ENCODE measurements at places on chromosomes 3 and 15.

GRCh38 chr3:48505146-48505545 lies 1.2 kb upstream of the SHISA5 start:
- no peak for DNase-seq

GRCh38 chr3:49015072-49015471 lies 3.3 kb downstream of the DALRD3 start:
- DNase-seq = no peak

DNA sequence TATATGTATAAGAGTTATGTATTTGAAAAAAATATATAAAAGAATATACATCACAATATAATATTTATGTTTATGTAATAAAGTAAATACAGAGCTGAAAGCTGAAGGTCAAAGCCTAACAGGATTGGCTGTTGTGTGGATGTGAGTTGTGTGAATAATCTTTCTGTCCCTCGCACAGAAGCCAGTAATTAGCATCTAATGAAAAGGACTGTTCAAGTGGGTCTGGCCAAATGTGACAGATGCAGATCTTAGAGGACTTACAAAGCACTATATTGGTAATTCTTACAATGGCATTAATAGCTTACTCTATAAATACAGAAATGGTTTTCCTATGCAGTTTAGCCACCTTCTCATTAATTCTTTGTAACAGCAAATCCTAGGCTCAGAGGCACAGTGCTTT lies 2.4 kb downstream of the MKRN3 start:
- DNase-seq = peak; percentile 6

DNA sequence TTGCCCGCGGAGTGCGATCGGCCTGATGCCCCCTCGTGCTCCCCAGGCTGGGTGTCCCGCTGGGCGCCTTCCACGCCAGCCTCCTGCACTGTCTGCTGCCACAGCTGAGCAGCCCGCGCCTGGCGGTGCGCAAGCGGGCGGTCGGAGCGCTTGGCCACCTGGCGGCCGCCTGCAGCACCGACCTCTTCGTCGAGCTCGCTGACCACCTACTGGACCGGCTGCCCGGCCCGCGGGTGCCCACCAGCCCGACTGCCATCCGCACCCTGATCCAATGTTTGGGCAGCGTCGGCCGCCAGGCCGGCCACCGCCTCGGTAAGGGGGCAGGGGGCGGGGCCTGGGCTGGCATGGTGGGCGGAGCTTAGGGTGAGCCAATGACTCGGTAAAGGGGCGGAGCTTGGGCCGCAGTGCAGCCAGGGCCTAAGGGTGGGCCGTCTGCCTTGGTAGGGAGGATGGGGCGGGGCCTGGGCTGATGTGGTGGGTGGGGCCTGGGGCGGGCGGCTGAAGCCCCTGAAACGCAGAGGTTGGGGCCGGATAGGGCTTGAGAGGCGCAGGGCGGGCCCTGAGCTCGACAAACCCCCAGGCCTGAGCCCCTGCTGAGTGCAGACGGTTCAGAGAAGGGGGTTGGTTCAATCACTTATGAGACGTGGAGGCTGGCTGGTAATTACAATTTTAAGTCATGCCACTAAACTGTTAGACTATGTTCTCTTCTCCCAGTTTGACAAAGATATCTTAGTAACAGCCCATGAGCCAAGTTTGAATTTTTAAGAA lies 13.7 kb downstream of the CAND2 start:
- peak; percentile 94 for DNase-seq

- DNase-seq = no peak
Measured at GRCh38 chr15:77187751-77188464, 117.0 kb upstream of the TSPAN3 start.

- no peak for DNase-seq
Measured at GRCh38 chr15:64582202-64582601, 121.8 kb downstream of the ZNF609 start.

DNA sequence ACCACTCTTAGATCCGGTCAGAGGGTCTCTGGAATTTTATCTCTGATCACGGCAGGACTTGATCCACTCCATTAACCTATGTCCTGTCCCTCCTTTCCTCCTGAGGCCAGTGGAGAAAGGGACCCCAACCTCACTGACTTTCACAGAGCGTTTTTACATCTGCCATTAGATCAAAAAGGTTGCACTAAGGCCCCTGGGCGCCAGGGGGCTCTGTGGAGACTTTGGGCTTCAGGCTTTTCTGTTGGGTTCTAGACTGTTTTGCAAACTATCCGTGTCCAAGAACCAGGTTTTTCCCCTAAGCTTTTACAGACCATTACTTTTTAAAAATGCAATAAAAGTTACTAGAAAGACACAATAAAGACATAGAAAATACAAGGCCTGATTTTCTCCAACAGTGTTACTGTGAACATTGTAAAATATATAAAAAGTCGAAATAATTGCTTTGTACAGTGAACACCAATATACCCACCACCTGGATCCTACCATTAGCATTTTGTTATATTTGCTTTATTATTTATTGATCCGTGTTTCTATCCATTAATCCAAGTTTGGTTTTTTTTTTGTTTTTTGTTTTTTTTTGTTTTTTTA lies 159.7 kb downstream of the POLR2M start:
- DNase-seq = peak; percentile 63

DNA sequence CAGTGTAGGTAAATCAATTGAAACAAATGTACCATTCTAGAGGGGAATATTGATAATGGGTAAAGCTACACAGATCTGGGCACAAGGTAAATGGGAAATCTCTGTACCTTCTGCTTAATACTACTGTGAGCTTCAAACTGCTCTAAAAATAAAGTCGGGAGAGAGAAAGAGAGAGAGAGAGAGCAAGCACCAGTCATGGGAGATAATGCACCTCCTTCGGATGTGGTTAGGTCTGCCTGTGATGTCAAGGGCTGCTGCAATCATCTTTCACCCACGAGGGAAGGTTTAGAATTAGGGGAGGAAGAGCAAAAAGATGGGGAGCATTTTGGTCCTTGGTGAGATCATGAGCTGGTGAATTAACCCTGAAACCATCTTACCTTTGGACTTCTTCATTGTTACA lies 219.1 kb downstream of the ZNF385D start:
- no peak for DNase-seq

- no peak for DNase-seq
Measured at GRCh38 chr15:69357773-69358771, 56.1 kb upstream of the KIF23 start.

DNA sequence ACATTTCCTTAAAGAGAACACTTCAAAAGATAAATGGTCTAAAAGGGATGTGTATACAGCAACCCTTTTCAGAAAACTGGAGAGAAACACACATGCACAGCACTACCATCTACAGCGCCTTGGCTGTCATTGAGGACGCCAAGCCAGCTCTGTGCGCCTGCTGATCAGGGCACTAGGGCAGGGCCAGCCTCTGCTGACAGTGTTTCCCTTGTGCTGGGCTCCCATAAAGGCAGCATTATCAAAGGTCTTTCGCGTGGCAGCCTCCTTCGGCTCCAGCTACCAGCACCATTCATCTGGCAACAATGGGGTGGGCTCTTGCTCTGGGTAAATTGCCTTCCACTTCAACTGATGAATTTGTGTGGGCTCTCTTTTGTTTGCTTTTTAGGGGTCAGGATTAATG lies 53.4 kb downstream of the LDHAL6B start:
- peak; percentile 60 for DNase-seq

GRCh38 chr3:32734756-32735155 lies 49.8 kb downstream of the CNOT10 start:
- no peak for DNase-seq

DNA sequence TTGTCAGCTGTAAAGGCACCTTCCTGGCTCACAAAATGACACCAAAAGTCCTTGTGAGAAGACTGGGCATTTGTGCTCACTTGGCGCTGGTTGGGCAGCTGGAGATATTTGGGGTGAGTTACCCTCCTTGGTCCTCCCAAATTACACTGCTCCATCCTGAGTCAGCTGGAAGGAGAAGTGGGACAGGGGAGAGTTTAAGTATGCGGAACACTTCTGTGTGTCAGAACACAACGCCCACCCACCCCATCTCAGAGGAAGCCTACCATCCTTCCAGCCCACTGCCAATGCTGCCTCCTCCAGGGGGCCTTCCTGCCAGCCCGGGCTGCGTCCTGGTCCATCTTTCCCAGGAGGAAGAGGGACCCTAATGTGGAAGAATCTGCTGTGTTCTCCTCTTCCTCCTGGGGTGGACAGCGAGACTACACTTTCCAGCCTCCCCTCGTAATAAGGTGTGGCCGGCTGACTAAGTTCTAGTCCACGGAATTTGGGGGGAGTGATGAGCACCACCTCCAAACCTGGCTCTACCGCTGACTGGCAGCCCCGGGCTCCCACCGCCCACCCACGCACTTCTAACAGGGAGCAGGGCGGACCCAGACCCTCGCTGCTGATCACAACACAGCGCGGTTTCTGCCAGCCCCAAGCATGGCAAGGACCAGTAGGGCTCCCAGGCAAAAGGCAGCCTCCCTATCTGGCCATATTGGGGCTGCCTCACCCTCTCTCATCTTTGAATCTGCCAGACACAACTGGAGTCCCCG lies 265.0 kb downstream of the XXYLT1 start:
- no peak for DNase-seq

- DNase-seq = no peak
Measured at GRCh38 chr3:134852893-134853351, 57.9 kb downstream of the EPHB1 start.

DNA sequence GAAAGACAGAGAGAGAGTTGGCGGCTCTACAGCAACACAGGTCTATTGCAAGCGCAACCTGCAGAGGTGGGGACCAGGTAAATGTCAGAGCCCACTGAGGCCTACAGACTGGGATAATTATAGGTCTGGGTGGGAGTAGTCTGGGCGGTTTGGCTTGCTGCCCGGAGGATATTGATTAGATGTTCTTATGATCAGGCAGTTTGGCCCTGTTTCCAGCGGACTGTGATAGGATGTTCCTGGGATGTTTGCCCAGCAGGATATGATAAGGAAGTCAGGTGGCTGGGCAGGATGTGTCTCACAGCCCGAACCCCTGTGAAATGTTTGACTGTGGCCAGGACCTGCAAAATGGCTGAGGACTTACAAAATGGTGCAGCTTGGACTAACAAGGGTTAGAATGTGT lies 364.9 kb downstream of the NAALADL2 start:
- peak; percentile 86 for DNase-seq

- DNase-seq = no peak
Measured at GRCh38 chr15:59051873-59052861, 52.8 kb upstream of the CCNB2 start.

DNA sequence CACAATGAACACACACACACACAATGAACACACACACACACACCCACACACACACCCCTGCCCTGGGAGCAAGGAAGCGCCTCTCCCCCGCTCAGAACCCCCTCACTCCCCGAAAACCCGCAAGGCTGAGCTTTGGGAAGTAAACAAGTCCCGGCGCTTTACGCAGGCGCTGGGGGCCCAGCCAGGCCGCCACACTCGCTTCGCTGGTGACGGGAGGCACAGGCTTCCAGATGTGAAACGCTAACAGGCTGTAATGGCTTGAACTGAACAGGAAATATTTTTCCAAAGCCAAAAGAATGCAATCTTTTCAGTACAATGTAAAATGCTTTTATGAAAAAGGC lies 122.7 kb upstream of the IGF1R start:
- DNase-seq = no peak

DNA sequence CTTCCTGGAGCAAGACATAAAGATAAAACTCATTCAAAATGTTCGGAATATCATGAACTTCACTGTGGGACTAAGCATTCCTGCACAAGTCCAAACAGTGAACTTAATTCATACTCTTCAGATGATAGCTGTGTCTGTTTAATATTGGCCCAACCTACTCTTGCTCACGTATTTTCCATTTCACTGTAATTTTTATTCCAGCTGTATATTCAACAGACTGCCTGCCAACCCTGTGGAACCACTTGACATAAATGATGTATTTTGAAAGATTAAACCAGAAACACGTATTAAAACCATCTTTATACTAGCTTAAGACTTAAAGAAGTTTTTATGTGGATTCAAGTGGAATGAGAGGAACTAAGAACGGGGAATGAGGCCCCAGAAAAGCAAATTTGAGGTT lies 172.5 kb downstream of the TMEM108 start:
- DNase-seq = no peak

- DNase-seq = no peak
Measured at GRCh38 chr3:11547498-11547897, 96.2 kb downstream of the VGLL4 start.

GRCh38 chr15:89731275-89731674 lies 19.8 kb downstream of the MESP1 start:
- DNase-seq = no peak

DNA sequence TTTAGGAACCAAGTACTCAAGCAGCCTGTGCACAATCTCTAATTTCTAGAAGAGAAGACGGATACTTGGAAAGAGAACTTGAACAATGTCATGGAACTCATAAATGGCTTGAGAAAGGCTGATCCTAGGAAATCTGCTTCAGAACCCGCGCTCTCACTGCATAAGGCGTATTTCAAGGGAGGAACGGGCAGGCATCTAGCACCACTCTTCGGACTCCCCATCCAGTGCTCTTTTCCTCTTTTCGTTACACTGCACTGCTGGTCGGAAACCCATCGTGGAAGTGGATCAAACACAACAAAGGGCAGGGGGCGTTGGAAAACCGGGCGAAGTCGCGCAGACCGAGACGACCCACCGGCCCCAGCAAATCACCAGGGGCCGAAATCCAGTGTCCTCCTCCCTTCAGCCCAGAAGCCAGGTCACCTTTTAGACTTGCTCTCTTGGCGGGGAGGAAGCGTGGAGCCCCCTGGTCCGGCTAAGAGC lies 539 bp upstream of the TLNRD1 start:
- DNase-seq = peak; percentile 46

DNA sequence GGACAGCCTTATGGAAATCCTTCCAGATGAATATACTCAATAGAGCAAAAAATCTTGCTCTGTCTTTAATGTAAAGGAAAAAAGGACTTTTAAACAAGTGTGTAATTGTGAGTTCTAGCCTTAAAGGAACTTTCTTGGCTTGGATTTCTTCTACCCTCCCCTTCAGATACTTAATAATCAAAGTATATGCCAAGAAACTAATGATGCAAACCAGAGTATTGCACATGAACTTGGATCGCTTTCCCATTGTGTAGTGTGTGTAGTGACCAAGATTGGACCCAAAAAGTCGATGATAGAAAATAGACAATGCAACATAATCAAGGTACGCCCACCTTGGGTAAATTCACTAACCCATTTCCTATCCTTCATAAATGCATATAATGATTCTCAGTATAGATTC lies 123.8 kb downstream of the TIGIT start:
- DNase-seq = no peak

- DNase-seq = no peak
Measured at GRCh38 chr3:127680798-127681221, 8.1 kb downstream of the ABTB1 start.

GRCh38 chr3:67587301-67587700 lies 67.1 kb downstream of the SUCLG2 start:
- no peak for DNase-seq

GRCh38 chr3:197749315-197749600 lies 425 bp upstream of the FYTTD1 start:
- DNase-seq = peak; percentile 87

GRCh38 chr3:21435871-21436270 lies 315.1 kb downstream of the ZNF385D start:
- DNase-seq = peak; percentile 44

GRCh38 chr3:32816439-32817256 lies 1.1 kb upstream of the TRIM71 start:
- peak; percentile 68 for DNase-seq
